ENCODE measurements at places on chromosomes 12 and 14. TPM values are rescaled to one million over a fixed set of nuclear protein-coding genes. Genes with fewer than 3 reads are reported as not detected.

CLEC12A gene
- total RNA-seq, result 0.89 TPM

RERG gene
- 31.6 TPM for total RNA-seq

SNRPF gene
- 21.5 TPM for total RNA-seq

LTB4R2 gene
- total RNA-seq, result 6.3 TPM

RPGRIP1 gene
- not detected for total RNA-seq

SIRT4 gene
- total RNA-seq, result 3.9 TPM

PCK2 gene
- total RNA-seq, result 150 TPM

PRIM1 gene
- total RNA-seq, result 6.8 TPM

FZD10 gene
- total RNA-seq, result 0.35 TPM

SIX1 gene
- not detected for total RNA-seq

CCDC85C gene
- 66.2 TPM for total RNA-seq

KRT6C gene
- total RNA-seq, result not detected

CRACR2A gene
- total RNA-seq, result 69.7 TPM

PTPN21 gene
- total RNA-seq, result 44.7 TPM

PMCH gene
- not detected for total RNA-seq

RAD51AP1 gene
- 4.4 TPM for total RNA-seq

PRH2 gene
- not detected for total RNA-seq

ARL6IP4 gene
- 171 TPM for total RNA-seq

DUSP16 gene
- total RNA-seq, result 42.9 TPM

TM7SF3 gene
- total RNA-seq, result 69.9 TPM

GNB3 gene
- total RNA-seq, result 0.96 TPM

FAM161B gene
- 6.2 TPM for total RNA-seq

CLEC9A gene
- 0.47 TPM for total RNA-seq

HOXC4 gene
- total RNA-seq, result 2.3 TPM

AQP6 gene
- total RNA-seq, result not detected

CIROP gene
- total RNA-seq, result not detected

CD4 gene
- 14.8 TPM for total RNA-seq

IFT43 gene
- 64.0 TPM for total RNA-seq

OR6C2 gene
- not detected for total RNA-seq

CFAP251 gene
- total RNA-seq, result 0.55 TPM

WNT1 gene
- total RNA-seq, result not detected

BBS10 gene
- total RNA-seq, result 2.5 TPM

KLRG1 gene
- 3.0 TPM for total RNA-seq

CCDC198 gene
- not detected for total RNA-seq

TAS2R8 gene
- total RNA-seq, result not detected

C14orf39 gene
- not detected for total RNA-seq

PTPN6 gene
- total RNA-seq, result 51.7 TPM

GYS2 gene
- not detected for total RNA-seq

DDX23 gene
- total RNA-seq, result 105 TPM

DHRS4L2 gene
- 56.1 TPM for total RNA-seq

DBX2 gene
- not detected for total RNA-seq

NOXRED1 gene
- 1.1 TPM for total RNA-seq

UBC gene
- 1,498 TPM for total RNA-seq

SETD3 gene
- total RNA-seq, result 119 TPM

RNASE12 gene
- total RNA-seq, result not detected

PLBD1 gene
- total RNA-seq, result 22.6 TPM

IFNG-AS1 gene
- 0.70 TPM for total RNA-seq

SLC10A1 gene
- total RNA-seq, result not detected

FAM90A1 gene
- 0.36 TPM for total RNA-seq

Measured in mucosa of descending colon (tissue), 3 donors.